ENCODE measurements at places on chromosomes 4 and X.

DNA sequence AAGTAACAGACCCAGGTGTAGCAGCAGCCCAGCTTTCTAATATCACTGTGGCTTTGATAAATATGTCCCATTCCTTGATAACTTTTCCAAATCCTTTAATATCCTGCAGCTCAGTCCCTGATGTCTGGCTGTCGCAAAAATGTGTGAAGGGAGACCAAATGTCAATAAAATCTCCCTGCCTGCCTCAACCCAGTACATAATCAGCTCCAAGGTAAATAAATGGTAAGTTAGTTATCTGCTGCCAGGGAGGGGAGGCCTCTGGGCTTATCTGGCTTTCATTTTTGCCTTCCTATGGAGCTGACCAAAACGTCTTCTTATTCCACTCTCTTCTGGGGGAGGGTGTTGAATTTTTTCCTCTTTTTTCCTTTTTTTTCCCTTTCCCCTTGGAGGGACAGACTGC is 630.6 kb downstream of the MID1IP1 start:
- no peak for ATAC-seq

- no peak for ATAC-seq
Observed at GRCh38 chr4:94352996-94353395, 10.4 kb upstream of the HPGDS start.

- no peak for ATAC-seq
Observed at GRCh38 chr4:65302145-65302544, 368.1 kb downstream of the EPHA5 start.

DNA sequence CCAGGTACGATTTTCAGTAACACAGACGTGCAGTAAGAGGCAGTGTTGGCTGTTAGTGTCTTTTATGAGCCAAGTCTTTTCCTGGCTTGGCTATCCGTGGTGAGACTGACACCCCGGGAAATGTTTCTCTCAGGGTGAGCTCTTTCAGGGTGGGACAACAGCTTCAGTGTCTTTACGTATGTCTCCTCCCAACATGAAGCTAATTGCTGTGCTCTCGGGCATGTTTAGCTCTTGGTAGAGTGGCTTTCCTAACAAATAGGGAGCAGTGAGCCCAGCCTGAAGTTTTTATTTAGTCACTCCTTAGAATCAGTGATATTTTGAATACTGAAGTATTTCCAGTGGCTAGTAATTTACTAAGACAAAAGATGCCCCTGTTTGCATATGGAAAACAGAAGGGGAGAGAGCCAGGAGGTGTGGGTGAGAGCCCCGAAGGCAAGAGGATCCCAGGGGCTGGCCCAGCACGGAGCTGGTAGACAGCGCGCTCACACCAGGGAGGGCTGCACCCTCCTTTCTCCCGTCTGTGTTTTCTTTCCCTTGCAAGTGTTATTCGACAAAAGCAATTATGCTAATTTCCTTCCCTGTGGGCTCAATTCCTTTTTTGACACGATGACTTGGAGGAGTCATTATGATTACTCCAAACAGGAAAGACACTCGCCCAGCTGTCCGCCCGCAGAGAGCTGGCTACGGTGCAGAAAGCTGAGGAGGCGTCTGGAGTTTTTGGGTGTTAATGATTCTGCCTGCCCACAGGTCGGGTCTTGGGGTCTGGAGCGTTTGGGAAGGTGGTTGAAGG is 47.7 kb downstream of the PDGFRA start:
- peak; percentile 74 for ATAC-seq

DNA sequence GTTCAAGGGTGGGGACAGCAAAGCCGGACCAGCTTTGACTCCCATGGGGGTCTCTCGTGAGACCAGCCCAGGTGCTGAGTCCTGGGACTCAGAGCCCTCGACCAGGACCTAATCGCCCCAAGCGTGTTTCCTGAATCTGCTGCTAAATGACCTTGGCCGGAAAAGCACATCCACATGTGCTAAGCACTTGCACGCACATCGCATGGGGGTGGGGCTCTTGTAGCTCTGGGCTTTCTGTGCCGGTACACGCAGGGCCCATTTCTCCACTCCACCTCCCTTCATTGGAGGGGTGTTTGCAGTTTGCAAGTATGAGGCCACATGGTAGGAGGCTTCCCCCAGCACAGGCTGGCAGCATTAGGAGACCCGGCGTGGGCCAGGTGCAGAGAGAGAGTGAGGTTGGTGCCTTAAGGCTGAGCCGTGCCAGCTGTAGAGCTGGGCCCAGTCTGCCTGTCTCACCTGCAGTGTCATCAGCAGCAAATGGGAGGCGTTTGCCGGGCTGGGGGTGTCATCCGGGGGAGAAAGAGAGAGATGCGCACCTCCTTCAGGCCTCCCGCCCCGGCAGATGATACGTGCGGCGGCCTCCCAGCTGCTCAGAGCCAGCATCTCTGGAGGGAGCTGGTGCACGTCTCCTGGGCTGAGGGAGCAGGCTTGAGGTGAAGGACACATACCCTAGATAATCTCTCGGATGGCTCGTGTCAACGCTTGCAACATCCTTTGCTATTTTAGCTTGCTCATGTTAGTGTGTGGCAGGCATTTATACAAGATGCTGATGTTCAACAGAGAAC is 45.2 kb upstream of the CLCN4 start:
- no peak for ATAC-seq

- ATAC-seq: no peak
Observed at GRCh38 chrX:39752815-39753214, 344.9 kb downstream of the BCOR start.

- ATAC-seq: no peak
Observed at GRCh38 chrX:46404774-46405173, 140.4 kb downstream of the ZNF674 start.

- no peak for ATAC-seq
Observed at GRCh38 chr4:67575232-67576058, 16.9 kb downstream of the STAP1 start.

- ATAC-seq: no peak
Observed at GRCh38 chrX:40371376-40371775, 209.4 kb upstream of the ATP6AP2 start.

GRCh38 chr4:31995943-31996901 is 1276.1 kb downstream of the PCDH7 start:
- no peak for ATAC-seq

DNA sequence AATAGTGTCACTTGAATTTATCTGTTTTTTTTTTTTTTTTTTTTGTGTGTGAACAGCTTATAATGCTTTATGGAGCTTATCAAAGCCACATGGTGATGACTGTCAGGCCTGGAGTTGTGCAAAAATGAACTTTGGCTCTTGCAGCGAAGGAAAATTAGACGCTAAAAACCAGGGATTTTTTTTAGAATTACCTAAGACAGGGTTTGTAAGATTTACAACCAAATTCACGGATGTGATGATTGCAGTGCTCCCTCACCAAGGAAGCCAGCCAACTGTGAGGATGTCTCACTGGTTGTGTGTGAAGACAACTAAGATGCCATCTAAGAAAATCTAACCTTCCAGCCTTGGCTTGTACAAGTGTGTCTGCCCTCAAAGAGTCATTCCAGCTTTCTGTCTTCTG is 127.1 kb upstream of the SLC4A4 start:
- no peak for ATAC-seq

DNA sequence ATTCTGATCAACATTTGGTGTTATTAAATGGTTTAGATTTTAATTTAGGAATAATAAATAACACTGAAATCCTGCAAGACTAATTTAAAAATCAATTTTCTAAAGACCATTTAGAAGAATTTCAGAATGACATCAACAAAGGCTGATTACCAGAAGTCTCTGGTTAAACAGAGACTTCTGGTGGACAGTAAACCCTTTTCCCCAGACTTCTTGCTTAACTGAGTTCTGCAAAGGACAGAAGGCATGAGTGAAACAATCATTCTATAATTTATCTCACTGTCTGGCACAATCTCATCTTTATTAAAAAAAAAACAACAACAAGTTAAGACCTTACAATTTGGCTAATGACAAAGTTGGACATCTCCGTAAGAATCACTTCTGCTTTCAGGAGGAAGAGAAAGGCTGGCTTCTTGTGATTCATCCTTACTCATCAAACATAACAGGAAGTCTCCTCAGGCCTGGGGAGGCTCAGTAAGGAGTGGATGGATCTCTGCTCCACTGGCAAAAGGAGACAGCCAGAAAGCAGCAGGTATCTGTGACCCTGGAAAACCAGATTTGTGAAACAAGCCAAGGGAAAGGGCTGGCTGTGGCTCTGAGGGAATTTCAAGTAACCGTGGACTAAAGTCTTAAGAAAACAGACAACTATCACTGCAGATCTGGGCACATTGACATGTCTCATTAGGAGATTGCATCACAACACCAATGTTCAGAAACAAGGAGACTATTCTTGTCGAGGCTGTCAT is 908 bp upstream of the TLR6 start:
- ATAC-seq: no peak

- ATAC-seq: no peak
Observed at GRCh38 chrX:66005830-66006449, 33.9 kb downstream of the VSIG4 start.

DNA sequence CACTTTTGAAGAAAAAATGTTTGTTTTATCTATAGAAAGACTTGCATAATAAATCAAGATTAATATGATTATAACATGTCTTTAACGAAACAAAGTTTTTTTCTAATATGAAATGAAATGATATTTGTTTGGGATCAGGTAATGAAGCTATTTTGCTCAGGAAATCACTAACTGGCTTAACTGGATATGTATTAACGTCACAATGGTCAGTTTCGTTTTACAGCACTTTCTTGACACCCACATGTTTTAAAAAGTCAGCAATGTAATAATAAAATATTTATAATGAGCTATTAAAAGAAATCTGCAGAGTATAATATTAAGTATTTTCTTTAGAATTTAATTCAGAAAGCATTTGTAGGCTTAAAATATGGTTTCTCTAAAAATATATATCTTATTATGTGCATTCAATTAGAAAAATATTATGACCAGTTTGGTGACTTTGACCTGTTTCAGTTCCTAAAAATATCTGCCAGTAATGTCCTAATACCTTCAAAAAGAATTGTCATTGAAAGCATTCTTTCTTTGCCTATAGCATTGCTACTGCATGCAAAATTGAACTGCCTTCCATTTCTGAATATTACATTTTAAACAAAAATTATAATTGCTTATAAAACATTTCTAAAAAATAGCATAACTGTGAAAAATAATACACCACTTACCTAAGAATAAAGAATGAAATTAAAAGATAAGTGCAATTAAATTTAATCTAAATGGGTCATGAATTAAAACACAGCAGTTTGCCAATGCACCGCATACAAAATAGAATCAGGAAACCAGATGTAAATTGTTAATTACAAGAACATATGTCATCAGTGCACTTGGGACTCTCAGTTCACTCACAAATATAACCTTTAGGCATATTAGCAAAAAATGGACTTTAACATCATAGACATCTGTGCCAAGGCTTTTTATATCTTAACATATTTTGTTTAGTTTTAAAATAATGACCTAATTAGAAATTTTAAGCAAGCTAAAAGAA is 31.6 kb downstream of the TIGD2 start:
- peak; percentile 53 for ATAC-seq

DNA sequence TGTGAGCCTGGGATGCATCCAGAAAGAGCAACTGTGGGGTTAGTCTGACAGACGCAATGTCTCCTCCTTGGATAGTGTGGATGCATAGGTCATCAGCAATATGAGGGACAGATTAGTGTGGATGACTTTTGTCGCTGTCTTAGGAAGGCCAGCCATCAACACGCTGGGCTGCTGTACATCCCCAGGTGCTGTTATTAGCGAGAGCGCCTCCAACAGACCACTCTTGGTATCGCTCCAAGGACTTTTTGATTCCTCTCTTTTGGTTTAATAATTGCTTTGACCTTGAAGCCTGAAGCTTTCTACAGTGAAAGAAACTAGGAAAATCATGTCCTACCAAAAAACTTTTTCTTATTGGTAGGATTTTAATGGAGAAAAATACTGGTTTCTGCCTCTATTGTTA is 76.7 kb downstream of the TMEM131L start:
- no peak for ATAC-seq

- ATAC-seq: no peak
Observed at GRCh38 chr4:98728433-98728832, 70.0 kb upstream of the TSPAN5 start.

GRCh38 chr4:6768539-6768905 is 14.0 kb upstream of the KIAA0232 start:
- ATAC-seq: peak; percentile 56

DNA sequence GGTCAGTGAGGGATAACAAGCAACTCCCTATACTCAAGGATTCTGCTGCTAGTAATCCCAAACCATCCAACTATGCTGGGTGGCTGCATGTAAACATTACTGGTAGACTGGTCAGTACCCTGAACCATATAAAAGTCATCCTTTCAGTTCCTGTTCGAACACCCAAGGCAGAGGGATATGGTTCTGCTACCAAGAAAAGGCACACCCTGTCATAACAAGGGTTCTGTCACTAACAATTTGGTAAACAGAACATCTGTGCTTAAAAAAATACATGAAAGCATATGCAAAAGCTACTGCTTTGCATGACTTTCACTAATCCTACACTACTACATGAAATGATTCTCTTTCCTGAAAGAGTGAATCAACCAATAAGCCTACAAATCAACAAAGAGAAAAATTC is 76.8 kb upstream of the MCF2 start:
- ATAC-seq: no peak

- no peak for ATAC-seq
Observed at GRCh38 chrX:37666516-37666915, 19.1 kb upstream of the XK start.

DNA sequence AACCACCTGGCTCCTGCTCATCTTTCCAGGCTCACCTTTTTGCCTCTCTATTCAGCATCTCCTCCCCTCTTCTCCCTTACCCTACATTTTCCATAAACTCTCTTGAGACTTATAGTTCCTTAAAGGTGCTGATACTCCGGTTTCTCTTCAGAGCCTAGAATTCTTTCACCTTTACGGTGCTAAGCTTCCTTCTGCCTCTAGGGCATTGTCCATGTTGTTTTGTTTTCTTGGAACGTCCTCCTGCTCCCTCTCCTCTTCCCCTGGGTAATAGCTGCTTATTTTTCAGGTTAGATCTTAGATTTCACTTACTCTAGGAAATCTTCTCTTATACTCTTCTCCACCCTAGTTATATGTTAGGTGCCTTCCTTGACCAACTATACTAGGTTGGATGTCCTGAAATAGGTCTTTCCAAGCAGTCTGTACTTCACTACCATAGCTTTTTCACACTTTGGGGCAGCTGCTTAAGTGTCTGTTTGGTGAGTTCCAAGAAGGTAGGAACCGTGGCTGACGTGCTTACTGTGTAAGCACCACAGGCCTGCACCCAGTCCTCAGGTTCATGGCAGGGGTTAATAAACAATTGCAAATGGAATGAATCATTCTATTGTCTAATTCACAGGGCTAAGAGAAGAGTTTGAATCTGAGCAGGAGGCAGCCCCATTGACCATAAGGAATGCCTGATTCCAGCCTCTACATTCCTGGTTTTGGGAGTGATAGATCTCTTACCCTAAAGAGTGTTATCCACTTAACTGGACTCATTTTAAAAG is 227.5 kb downstream of the MGST2 start:
- no peak for ATAC-seq

- no peak for ATAC-seq
Observed at GRCh38 chr4:160880180-160880579, 1283.6 kb downstream of the FSTL5 start.

- no peak for ATAC-seq
Observed at GRCh38 chr4:111228396-111228795, 605.5 kb upstream of the PITX2 start.

GRCh38 chrX:53374222-53374820 is 48.1 kb downstream of the SMC1A start:
- peak; percentile 14 for ATAC-seq
